Left colon (tissue), 2 donors: ENCODE measurements at places on chromosomes 3 and 15. TPM values are rescaled to one million over a fixed set of nuclear protein-coding genes. Genes with fewer than 3 reads are reported as not detected.

FOXL2NB gene
- not detected for total RNA-seq

LRRC15 gene
- 0.59 TPM for total RNA-seq

DNA sequence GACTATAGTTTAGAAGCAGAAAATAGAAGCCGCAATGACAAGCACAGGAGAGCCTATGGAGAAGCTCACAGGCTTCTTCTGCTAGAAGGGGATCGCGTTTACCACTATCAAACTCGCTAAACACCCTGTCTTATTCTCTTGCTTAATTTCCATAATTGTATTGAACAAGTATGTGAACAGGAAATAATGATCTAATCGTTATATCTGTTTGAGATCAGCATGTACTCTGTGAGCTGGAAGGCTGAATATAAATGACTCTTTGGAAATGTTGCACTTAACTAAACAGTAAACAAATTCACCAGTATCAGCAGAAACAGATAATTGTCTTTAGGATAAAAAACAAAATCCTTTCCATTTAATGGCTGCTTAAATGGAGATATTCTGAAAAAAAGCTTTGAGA lies 15.0 kb downstream of the NEK10 start:
- DNase-seq, result no peak

GRCh38 chr15:49441816-49442215 lies 18.8 kb downstream of the FGF7 start:
- no peak for DNase-seq

- no peak for DNase-seq
Measured at GRCh38 chr3:134885877-134886621, 91.0 kb downstream of the EPHB1 start.

GRCh38 chr15:55124616-55125015 lies 72.1 kb downstream of the RSL24D1 start:
- no peak for DNase-seq
